ENCODE measurements at places on chromosomes 4 and X.

GRCh38 chrX:115360220-115360781 lies 70.8 kb downstream of the LUZP4 start:
- peak; percentile 27 for DNase-seq

- DNase-seq, result peak; percentile 53
Measured at GRCh38 chr4:32560306-32560705, 1840.1 kb downstream of the PCDH7 start.

GRCh38 chrX:25851141-25851540 lies 287.0 kb upstream of the MAGEB18 start:
- no peak for DNase-seq

DNA sequence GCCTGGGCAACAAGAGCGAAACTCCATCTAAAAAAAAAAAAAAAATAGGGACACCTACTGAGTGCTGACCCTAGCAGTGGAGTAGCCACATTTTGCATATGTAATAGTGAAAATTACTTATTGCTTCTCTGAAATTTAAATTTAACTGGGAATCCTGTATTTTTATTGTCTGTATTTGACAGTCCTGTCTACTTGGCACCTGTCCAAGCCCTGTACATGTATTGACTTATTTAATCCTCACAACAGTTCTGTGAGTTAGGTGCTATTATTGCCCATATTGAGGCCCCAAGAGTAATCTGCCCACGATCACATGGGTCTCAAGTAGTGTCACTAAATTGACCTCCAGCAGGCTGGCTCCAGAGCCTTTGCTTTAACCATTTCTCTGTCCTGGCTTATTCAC lies 81.6 kb downstream of the WDR19 start:
- no peak for DNase-seq

DNA sequence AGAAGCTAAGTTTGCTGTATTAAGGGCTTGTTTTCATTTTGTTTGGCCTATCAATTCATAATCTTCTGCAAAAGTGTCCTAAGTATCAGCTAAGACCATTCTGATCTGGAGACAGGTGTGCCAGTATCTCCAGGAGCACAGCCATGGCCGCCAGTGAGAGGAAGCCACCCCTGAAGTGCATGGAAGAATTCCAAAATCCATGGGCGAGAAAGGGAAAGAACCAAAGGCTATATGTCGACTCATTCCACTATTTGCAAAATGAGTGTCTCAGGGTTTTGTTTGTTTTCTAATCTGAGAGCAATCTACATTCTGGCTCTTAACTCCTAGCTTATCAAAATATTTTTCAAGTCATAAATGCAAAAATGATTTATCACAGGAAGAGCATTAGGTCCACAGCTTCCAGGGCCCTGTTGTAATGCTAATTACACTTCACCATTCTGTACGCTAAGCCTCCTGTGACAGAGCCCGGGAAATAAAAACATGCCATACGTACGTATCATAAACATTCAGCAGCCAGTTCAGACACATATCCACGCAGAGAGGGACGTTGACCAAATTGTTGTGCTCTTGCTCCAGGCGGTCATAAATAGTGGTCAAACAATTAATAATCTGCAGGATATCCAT lies 137.3 kb upstream of the FTHL17 start:
- DNase-seq, result peak; percentile 38

DNA sequence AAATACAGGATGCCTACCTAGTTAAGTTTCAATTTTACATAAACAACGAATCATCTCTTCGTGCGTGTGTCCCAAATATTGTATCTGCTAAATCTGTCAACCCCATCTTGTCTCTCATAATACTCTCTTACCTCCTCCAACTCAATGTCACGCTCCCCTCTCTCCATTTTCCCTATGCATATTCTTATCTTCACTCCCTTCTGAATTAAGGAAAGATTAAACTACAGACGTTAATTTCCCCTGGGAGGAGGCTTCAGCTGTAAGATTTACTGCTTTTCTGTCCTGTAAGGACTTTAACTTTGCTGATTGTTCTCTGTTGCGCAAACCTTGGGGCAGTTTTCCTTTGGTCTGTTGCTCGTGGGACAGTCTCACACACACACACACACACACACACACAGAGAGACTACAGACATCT lies 455 bp upstream of the ABCB7 start:
- DNase-seq, result peak; percentile 11

DNA sequence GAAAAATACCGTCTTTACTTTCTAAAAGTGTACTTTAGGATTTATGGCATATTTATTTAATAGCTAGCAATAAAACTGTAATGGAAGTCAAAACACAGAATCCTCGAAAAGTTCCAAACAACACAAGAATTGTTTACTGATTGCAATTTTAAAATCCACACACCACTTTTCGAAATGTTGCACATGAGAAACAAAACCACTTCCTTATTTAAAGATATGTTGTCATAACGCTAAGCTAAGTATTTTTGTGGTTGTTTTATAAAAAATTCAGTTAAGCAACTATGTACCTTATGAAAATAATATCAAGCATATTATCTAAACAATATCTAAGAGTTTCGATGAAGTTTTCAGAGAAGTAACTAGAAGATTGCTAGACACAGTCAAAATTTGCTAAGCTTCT lies 344 bp downstream of the TMPRSS11D start:
- no peak for DNase-seq

GRCh38 chrX:42976746-42977366 lies 198.9 kb upstream of the PPP1R2C start:
- DNase-seq, result no peak

DNA sequence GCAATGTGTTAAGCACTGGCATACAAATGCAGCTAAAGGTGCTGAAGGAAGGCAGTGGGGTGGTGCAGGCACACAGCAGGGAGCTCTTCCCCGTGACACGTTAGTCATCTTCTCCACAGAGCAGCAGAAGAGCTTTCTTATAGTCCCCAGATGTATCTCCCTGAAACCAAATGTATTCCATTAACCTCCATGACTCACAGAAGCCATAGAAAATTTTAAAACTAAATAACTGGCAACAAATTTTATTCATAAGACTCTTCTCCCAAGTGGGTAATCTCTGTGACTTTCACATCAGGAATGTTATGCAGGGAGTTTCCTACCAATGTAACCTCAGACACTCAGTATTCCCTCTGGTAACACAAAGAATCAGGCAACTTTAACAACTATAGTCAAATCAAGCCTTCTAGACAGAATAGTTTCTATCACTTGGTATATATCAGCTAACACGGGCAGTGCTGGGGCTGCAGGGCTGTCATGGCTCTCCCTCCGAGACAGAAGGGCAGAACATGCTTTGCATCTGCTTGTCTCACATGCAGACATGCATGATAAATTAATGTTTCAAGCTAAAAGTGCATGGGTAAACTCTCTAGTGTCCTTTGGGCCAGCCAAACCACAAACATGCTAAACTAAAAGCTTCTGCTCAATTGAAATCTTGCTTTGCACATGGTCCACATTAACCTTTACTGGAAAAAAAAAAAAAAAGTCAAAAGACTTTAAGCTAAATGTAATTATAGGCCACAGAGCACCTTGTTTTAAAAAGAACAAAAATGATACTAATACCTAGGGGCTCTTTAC lies 28.2 kb downstream of the ANXA5 start:
- peak; percentile 98 for DNase-seq

- DNase-seq, result no peak
Measured at GRCh38 chr4:90425893-90426292, 298.7 kb downstream of the CCSER1 start.

DNA sequence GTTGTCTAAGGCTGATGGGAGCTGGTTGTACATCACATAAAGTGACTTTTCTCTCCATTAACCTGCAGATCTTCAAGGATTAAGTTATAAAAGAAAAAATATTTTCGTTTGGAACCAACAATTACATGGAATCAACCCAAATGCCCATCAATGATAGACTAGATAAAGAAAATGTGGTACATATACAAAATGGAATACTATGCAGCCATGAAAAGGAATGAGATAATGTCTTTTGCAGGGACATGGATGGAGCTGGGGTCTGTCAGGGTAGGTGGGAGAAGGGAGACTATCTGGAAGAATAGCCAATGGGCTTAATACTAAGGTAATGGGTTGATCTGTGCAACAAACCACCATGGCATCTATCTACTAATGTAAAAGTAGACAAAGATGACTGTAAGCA lies 313.2 kb downstream of the FSTL5 start:
- no peak for DNase-seq

DNA sequence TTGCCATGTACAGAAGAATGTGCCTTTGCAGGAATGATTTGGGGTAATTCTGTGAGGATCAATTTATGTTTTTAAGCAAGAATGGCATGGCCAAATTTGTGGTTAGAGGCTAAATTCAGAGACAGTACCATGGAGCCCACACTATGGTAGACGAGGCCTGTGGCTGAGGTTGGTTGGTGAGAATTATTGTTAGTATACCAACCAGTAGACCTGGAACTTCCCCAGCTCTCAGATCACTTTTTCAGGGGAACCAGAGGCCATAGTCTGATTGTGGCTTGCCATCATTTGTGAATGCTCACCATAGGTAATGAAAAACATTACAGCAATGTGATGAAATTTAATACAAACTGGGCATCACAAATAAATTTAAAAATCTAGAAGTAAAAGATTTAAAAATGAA lies 56.3 kb downstream of the SHISA3 start:
- DNase-seq, result no peak

DNA sequence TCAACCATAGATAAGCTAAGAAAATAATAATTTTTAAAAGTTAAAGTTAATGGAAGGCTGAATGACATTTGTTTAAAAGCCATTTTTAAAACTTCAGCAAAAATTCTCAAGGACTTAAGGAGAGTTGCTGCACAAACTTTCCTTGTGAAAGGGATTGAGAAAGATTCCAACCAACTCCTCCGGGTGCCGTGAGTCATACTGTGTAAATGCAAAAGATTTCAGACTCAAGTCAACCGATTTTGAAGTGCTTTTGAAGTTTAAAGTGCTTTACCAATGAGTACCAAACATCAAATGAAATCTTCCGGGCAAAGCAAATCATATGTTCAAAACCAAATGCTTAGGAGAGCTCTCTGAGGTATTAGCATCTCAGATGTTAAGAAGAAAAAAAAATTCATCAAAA lies 31.4 kb downstream of the VCX2 start:
- peak; percentile 51 for DNase-seq

DNA sequence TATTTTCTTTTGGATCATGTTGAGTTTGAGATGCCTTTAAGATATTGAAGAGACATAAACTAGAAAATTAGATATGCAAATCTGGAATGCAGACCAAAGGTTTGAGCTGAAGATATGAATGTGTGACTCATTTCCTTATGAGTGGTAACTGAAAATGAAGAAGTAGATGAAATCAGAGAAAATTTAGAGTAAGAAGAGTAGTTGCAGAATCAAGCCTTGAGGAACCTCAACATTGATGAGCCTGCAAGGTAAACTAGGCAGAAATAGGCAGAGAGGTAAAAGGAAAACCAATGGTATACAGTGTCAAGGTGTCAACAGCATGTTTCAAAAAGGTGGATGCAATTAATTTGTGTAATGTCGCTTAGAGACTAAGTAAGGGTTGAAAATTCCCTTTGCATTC lies 142.8 kb downstream of the MOSPD2 start:
- DNase-seq, result no peak

DNA sequence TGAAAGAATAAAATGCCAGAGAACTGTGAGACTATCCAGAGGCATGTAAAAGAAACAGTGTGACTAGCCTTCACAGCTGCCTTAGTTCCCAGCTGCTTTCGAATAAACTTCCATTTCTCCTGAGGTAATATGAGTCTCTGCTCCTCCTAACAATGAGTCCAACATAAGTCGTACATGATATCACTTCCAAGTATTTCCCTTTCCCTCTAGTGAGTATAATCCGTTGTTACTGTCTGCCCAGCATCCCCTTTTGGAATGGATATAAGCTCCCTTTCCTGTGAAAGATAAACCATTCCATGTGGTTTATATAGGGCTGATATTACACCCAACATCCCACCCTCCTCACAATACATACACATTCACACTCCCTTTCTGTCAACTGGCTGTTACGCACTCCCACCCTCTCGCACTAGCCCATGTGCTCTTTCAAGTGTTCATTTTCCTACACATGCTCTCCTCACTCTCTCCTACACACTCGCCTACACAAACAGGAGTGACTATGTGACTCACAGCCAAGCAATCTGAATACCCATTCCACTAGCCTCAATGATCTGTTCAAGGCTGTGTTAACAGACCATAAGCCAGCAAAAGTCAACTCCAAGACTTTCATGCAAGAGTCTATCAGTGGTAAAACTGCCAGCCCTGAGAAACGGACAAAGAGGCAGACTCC lies 5.0 kb downstream of the NAF1 start:
- DNase-seq, result peak; percentile 82

GRCh38 chr4:83128240-83128929 lies 13.9 kb upstream of the PLAC8 start:
- DNase-seq, result peak; percentile 88

DNA sequence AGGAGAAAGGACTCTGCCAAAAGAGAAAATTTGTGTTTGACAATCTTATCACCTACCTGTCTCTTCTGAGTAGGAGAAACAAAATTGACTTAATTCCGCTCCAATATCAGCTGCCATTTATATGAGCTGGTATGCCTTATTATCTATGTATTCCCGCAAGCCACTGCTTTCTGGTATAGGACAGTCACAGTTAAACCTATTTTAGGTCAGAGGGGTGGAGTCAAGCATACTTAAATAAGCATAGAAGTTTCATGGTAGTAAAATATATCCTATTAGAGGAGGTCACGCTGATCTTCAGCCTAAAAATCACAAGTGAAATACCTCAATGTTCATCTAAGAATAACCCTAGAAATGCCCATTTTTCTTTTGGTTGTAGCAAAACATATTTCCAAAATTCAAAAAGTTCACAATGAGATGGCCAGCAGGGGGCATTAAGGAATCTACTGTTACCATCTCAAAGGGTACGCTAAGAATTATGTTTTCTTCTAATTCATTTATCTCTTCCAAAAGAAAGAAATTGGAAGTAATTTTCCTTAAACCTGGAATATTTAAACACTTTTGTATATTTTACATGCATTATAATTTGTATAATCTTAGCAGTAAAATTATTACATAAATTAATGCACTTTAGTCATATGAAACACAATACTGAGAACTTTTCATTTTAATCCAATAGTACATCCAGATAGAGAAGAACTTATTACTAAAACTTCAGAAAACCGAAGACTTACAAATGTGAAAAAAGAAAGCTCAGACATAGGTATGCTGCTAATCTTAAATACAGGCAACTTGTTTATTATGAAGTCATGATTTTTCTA lies 10.5 kb downstream of the PPAT start:
- no peak for DNase-seq

GRCh38 chrX:74423289-74423998 lies 2.2 kb downstream of the SLC16A2 start:
- DNase-seq, result no peak

- no peak for DNase-seq
Measured at GRCh38 chrX:124910611-124911010, 409.1 kb upstream of the TEX13C start.

DNA sequence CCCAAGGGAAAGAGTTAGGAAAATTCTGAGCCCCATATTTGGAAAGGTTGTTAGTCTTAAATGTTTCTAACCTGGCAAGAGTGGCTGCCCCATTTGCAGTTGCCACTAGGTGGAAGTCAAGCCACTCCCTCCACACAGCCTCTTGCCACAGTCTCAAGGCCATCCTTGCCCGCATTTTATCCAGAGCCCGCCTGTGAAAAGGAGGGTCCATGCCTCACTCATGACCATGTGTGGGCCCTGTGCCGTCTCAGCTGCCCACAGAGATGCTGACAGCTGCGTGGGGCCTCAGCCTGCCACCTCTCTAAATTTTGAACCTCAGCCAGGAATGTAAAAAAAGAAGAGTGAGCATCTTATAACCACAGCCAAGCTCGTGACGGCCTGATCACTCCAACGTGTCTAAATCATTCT lies 201.5 kb upstream of the FAM241A start:
- peak; percentile 55 for DNase-seq
